ENCODE measurements at places on chromosomes 1 and 21.

DNA sequence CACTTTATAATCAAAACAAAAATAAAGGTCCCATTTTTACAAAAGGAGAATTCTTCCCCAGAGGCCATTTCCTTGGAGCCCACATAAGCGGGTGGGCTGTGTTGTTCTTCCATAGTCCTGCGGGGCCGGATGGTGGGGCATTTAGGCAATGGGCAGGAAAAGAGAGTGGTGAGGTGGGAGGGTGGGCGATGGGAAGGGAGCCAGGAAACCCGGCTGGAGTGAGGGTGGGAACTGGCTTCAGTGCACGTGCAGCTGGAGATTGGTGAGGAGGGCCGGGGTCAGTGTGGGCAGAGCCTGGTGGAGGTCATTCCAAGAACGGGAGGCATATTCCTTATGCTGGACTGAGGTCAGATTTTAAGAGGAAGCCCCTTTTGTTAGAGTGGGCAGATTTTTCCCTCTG is 13.6 kb downstream of the NENF start:
- DNase-seq: no peak

- no peak for DNase-seq
Observed at GRCh38 chr1:201310251-201310985, 27.1 kb downstream of the PKP1 start.

- peak; percentile 28 for DNase-seq
Observed at GRCh38 chr21:45886610-45887026, 95.0 kb upstream of the COL6A1 start.

DNA sequence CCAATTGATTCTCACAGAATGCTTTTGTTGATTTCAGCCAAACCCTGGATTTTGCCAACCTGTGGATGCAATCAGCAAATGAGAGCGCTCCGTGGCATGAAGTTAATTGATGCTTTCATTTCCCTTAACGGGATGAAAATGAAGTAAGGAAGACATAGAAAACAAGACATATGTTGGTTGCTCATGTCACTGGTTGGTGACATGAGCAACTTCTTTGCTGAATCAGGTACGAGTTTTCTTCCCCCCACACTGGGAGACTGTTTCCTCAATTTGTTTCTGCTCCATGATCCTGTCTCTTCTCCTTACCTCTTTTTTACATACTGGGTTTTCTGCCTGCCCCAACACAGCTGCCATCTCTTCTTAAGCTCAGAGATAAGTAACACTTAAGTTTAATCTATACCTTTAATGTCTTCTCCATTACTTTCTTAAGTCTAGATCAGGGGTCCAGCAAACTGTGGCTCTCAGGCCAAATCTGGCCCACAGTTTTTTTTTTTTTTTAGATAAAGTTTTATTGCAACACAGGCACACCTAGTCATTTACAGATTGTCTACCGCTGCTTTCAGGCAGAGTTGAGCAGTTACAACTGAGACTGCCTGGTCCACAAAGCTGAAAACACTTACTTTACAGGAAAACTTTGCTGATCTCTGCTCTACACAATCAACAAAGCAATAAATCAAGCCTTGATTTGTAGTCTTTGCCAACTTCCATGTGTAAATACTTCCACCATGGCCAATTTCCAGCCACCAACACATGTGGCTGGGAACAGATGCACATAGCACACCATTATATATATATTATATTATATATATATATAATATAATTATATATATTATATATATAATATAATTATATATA is 13.3 kb downstream of the GPR157 start:
- peak; percentile 1 for DNase-seq

DNA sequence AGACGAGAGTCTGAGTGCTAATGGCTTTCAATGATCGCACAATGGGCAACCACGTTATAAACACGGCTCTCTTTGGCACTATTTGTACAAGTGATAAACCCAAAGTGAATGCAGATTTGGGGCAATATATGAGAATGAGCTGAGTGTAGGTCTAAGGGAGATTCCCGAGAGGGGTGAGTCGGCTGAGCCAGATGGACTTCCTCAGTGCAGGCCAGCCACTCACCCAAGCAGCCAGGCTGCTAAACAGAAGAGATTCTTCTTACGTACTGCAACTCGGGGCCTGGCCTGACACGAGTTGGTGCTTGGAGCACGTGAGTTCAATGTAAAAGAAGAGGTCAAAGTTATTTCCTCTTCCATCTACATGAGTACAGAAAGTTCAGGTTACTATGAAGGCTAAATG is 6.2 kb upstream of the MIXL1 start:
- no peak for DNase-seq

DNA sequence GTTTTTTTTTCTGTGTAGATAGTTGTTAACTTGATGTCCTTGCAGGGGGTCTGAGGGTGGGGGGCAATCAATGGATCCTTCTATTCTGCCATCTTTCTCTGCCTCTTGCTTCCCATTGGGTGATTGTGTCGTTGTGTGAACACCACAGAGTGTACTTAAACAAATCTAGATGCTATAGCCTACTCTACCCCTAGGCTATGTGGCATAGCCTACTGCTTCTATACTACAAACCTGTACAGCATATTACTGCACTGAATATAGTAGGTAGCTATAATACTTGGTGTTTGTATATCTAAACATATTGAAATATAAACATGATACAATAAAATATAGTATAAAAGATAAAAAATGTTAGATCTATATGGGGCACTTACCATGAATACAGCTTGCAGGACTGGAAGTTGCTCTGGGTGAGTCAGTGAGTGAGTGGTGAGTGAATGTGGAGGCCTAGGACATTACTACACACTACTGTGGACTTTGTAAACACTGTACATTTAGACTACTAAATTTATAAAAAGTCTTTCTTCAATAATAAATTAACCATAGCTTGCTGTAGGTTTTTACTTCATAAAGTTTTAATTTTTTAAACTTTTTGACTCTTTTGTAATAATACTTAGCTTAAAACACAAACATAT is 105.4 kb downstream of the CENPF start:
- DNase-seq: no peak

- no peak for DNase-seq
Observed at GRCh38 chr1:229440851-229441537, 7.1 kb upstream of the ACTA1 start.

DNA sequence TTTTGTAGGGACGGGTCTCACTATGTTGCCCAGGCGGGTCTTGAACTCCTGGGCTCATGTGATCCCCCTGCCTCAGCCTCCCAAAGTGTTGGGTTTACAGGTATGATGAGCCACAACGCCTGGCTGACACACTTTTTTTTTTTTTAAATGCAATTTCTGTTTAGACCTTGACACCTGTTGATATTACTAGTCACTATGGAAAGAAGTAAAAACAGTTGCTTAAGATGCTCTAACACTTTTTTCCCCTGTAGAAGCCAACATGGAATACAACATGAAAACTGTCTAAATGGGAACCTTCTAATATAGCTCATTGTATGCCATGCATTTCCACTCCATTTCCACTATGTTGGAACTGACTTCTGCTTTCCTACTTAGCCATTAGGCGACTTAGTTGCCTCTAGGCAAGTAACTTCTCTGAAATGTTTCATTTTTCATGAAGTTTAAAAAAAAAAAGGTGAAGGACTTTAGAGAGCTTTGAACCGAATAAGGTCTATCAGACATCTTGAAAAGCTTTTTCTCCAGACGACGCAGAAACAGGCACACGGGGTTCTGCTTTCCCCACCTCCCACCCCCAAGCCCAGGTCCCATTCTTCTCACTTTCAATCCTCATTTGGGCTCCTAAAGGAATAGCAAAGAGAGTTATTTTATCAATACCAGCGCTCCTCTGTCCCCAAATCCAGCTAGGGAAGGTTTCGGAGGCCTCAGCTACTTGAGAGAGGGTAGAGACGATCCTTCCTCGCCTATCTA is 648 bp upstream of the DR1 start:
- no peak for DNase-seq

DNA sequence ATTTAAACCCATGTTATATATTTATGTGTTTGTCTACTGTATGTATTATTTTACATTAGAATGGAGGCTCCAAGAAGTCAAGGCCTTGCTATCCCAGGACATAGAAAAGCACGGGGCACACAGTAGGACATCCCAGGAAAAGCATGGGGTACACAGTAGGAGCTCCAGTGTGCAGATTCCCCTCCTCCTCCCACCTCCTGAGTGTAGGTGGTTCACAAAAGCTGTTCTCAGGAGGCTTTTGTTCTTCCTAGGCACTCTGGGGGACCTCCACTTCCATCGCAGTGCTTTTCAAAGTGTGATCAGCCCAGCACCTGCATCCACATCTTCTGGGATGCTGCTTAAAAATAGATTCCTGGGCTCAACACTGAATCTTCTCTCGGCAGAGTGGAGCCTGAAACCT is 30.8 kb upstream of the VTCN1 start:
- no peak for DNase-seq

DNA sequence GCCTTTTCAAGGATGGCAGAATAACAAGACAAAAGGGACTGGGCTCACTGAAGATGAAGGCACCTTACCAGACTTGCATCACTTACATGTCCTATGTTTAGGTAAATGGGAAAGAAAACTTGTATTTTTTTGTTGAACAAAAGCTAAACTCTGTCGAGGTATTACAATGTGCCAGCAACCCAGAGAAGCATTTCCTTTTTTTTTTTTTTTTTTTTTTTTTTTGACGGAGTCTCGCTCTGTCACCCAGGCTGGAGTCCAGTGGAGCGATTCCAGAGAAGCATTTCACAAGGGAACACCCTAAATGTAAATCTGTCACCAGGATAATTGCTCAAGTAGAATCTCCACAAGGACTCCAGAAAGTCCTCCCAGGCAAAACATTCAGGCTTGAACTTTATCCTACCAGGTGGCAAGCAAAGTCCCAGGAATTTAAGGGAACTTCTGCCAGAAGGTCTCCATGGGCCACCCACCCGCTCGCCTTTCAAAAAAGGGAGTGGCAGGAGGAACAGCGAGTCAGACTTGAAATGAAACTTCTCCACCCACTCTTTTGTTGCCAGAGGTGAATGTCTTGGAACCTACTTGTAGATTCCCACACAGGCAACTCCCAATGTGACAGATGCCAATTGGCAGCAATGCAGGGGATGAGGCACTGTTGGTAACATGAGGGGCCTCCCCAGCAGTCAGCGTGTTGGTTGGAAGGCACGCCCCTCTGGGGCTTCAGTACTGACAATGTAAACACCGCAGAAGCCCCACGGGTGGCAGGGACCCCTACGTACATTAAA is 125.0 kb downstream of the TIAM1 start:
- DNase-seq: peak; percentile 63

DNA sequence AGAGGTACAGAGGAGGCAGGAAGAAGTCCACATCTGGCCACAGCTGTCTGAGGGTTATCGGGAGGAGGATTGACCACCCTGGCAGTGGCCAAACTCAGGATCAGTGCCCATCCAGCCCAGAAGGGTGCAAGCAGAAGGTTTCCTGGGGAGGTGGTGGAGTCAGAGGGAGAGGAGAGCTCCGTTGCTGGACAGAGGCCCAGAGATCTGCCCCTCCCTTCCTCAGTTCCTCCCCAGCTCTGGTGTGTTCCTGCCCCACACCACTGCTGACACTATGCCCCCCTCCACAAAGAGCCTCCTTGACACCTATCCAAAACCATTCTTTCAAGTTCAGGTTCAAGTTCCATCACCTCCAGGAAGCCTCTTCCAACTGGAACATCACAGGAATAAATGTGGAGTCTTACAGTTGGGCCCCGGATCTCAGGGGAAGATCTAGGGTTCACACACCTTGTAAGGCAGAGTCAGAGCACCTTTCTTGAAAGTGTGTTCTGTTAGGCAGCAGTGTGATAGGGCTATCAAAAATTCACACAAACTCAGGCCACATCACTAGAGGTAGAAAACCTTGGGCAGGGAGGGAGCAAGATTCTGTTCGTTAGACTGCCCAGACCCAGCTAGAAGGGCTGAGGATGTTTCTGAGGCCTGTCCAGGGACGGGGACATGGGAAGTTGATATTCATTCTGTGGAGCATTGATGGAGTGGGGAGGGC is 7.4 kb downstream of the LDLRAD1 start:
- DNase-seq: no peak

GRCh38 chr1:182580736-182581135 is 8.3 kb downstream of the RNASEL start:
- no peak for DNase-seq

DNA sequence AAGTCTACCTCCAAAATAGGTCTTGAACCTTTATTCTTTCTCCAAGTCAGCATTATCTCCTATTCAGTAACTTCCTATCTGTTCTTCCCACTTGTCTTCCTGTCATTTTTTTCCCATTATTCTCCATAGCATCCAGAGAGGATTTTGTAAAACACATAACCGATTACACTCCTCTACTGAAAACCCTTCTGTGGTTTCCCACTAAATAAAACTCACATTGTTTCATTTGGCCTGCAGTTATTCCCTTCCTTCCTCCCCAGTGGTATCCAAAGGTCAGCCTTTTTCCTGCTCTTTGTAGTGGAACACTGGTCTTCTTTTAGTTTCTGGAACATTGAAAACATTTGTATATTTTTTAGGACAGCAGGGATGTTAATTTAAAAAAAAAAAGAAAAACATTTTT is 266.0 kb downstream of the GPR52 start:
- no peak for DNase-seq

DNA sequence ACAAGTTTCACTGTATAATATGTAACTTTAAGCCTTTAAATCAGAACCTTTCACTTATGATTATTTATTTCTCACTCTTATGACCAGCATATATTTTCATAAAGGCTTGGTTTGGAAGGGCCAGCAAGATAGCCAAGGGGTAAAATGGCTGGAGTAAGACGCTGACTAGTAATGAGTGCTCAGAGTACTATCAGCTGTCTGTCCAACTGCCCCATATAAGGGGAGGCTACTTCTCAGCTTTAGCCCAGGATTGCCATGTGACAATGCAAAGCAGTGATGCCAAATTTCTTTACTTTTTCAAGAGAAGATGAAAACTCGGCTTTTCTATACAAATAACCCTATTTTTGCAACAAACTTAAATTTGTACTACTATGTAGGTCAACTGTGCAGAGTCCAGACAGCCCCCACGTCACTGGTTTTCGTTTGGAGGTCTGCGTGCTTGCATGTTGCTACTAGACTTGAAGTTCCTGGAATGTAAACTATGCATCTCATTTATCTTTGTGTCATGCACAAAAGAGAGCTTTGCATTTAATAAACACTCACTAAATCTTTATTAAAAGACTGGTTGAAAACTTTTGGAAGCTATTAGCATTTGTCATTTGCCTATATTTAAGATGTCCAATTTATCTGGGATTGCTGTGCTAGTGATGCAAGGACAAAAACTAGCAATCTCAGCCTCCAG is 110.4 kb downstream of the TNFSF18 start:
- DNase-seq: no peak

- DNase-seq: no peak
Observed at GRCh38 chr1:16171314-16172151, 15.7 kb upstream of the EPHA2 start.
